Motor neuron (in vitro differentiated cells): ENCODE measurements at places on chromosomes 11 and 22. TPM values are rescaled to one million over a fixed set of nuclear protein-coding genes. Genes with fewer than 3 reads are reported as not detected.

ESAM gene
- 0.11 and 0.19 TPM in 2 replicates for total RNA-seq

SLC7A4 gene
- 0.38 and 0.44 TPM in 2 replicates for total RNA-seq

SEPTIN5 gene
- total RNA-seq: 60.3 and 62.2 TPM in 2 replicates

- no peak for ATAC-seq
These were observed 20.3 kb upstream of the DGKZ start for GRCh38 chr11:46326813-46327416.

DNA sequence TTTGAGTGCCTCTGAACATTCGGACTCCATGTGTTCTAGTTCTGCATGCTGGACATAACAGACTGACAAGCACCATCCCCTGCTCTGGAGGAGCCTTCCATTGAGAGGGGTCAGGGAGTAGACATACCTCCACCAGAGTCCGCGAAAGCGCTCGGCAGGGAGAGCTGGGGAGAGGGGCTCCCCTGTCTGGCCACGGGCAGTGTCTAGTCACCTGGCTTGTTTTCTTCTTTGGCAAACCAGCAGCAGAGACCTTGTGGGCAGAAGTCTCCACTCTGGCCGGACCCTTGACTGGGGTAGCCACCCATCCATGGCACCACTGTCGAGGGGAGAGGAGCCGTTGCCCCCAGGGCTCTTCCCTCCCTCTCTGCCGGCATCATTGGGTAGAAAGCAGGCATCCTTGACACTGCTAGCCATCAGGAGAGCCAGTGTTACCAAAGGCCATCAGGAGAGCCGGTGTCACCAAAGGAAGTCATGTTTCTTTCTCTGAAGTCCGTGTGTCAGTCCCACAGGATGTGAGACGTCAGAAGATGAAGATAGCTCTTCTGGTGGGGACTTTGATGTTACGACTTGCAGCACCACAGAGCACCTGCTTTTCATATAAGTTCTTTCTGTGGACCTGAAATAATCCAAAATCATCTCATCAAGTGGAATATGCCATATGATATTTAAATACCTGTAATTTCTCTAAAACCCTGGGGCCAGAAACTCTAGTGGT, 305.6 kb downstream of the TBC1D22A start:
- ATAC-seq: peak; percentile 15

DNA sequence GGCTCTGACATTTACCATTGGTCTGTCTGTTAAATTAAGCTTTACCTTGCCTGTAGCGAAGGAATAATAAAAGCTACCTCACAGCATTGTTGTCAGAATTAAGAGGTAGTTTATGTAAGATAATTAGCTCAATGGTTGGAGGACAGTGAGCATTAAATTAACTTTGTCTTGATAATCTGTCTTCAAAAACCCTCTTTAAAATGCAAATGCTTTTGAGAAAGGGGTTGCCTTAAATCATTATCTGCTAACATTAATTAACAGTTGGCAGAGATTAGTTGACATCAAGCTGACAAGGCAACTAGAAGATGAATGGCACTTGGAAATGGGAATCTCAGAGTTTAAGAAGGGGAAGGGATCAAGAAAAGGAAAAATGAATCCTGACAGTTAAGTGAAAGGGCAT, 761.1 kb upstream of the ARHGAP42 start:
- ATAC-seq: no peak

GRCh38 chr11:47499614-47500013, 50.7 kb upstream of the RAPSN start:
- ATAC-seq: peak; percentile 53

DNA sequence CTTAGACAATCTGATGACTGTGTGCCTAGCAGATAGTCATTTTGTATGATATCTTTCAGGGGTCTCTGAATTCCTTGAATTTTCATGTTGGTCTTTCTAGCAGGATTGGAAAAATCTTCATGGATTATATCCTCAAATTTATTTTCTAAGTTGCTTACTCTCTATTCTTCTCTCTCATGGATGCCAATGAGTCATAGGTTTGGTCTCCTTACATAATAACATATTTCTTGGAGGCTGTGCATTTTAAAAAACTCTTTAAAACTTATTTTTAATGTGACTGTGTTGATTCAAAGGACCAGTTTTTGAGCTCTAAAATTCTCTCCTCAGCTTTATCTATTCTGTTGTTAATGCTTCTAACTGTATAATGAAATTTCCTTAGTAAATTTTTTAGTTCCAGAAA, 198.7 kb downstream of the AASDHPPT start:
- ATAC-seq: no peak

DNA sequence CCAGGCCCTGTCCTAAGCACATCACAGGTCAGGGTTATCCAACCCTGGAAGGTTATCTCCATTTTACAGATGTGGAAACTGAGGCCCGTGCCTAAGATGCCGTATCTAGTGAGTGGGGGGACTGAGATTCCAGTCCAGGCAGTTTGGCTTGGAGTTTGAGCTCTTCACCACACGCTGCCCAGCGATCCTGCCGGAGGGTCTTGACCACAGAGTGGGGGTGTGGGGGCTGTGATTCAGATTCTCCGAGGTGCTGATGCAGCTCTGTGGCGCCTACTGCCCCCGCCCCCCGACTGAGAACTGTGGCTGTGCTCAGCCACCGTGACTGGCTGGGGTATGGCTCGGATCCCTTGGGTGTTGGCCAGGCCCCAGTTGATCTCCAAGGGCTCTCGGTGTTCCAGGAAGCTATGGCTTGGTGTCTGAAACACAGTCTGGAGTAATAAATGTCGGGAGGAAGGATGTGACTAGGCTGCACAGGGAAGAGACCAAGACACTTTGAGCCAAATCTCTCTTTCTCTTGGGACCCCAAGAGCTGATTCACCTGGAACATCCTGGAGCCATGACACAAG, 60.6 kb upstream of the RASD2 start:
- no peak for ATAC-seq

DNA sequence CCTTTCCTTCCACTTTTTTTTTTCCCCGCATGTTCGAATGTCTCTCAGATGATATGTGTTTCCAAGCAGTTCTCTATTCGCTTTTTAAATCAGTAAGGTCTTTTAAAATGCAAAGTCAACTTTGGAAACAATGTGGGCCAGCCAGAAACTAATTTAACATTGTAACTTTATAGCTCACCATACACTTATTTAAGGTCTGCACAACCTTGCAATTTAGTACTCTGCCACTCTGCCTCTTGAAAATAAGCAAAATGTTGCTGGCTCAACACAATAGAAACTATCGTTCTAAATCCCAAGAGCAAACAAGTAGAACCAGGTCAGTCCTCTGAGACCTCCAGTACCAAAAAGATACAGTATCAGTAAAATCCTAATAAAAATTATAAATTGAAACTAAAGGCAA, 109.0 kb downstream of the SIK3 start:
- ATAC-seq: no peak

- no peak for ATAC-seq
These were observed 14.3 kb downstream of the ARFGAP3 start for GRCh38 chr22:42842658-42843370.
